ENCODE measurements at places on chromosomes 1 and 21.

GRCh38 chr1:13517193-13517812, 3.5 kb upstream of the LRRC38 start:
- peak; percentile 20 for DNase-seq

GRCh38 chr1:33004613-33005012, 32.1 kb downstream of the AK2 start:
- DNase-seq = no peak

GRCh38 chr1:215631489-215631888, 64.4 kb downstream of the KCTD3 start:
- DNase-seq = no peak

GRCh38 chr1:8797216-8797615, 20.2 kb downstream of the RERE start:
- DNase-seq = no peak

DNA sequence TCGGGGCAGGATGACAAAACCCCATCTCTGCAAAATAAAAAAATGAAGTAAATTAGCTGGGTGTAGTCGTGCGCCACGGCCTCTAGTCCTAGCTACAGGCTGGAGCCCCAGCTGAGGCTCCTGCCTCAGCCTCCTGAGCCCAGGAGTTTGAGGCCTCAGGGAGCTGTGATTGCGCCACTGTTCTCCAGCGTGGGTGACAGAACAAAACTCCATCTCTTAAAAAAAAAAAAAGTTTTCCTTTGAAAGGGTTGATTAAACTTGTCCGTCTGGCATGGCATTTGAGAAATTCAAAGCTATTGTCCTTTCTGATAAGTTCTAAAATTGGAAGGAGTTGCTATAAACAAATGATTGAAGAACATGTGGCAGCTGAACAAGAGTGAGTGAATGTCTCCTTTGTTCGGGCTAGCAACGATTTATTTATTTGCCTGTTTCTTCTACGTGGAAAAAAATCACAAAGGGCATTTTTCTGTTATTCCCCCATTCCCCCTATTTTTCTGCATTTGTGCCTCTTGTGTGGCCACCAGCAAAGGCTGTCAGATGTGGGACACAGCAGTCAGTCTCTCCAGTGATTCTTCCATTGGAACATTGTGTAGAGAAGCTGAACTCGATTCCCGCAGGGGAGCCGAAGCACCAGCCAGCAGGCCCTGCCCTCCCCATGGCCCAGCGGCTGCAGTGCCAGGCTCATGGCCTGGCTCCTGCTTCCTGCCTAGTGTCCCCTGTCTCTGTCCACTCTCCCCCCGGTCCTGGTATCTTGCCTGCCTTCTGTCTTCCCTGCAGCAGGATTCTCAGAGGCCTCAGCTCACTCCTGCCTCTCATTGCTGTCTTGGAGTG, 21.5 kb upstream of the PWP2 start:
- DNase-seq = peak; percentile 94

DNA sequence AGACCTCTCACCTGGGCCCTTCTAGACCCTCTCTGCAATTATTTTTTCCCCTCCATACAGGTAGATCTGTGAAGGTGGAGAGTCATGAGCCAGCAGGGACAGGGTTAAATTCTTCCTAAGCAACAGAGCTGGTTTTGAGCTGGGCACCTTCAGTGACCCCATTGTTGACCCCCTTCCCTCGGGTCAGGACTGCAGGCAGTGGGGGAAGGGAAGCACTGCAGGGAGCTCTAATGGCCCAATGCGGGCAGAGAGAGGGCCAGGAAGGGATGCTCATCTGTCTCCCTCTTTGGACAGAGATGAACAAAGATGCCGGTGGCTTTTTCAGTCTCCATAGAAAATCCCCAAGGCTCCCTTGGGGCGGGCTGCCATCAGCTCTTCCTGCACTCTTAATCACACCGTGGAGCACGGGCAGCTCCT, 21.4 kb downstream of the SOX13 start:
- DNase-seq = no peak

GRCh38 chr21:42918291-42918690, 7.1 kb downstream of the ERVH48-1 start:
- DNase-seq = no peak

DNA sequence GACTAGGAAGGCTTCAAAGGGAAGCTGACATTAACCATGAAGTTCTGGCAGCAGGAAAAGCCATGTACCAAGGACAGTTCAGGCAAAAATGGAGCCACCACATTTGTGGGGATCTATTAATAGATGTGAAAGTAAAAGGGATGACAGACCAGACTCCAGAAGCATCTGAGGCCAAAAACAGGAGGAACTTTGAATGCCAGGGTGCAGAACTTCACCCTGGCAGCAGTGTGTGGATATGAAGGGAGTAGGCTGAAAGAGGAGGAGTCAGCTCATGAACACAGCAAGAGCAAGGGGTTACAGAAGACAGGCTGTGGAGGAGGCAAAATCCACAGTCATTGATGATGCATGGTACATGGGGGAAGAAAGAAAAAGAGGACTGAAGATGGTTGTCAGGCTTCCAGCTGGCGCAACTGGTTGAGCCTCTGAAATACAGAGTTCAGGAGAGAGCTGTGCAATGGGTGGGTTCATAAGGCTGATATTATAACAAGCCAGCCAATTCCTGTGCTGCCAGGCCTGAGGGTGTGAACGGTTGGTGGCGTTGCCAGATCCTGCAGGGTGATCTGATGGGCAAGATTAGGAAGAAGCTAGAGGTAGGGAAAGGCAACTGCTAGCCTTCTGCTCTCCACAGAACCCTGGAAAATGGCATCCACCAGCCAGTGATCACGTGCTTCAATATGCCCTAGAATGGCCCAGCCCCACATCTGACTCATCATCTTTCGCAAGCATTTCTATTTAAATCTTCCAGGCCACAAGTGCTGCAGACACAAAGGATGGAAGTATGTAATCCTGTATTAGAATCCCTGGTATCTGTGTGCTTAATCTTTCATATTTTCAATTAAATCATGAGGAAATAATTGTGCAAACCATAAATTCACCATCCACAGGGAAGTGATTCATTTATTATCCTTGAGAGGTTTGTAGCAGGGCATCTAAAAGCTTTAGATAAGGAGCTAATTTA, 81.9 kb downstream of the SLC25A24 start:
- DNase-seq = peak; percentile 61

- DNase-seq = no peak
Measured at GRCh38 chr1:53943090-53943489, 2.4 kb downstream of the IFT25 start.

- peak; percentile 2 for DNase-seq
Measured at GRCh38 chr1:191206513-191207207, 729.0 kb upstream of the BRINP3 start.

DNA sequence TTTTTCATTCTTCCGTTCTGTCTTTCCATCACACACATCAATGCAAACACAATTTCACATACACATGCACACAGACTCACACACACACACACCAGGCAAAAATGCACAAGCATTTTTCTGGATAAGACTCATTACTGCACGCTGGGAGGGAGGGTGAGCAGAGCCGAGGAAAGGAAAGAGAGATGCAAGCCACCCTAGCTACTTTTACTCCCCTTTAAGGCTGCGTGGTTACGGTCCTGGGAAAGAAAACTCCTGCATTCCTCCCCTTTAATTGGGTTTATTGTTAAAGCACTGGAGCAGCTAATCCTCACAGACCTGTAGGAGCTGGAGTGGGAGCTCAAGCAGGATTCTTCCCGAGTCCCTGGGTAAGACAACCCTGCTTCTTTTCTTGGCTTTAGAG, at the start of gene CAMK1G:
Gene CAMK1G, plus strand, starts transcription at position 307 of the 400 bp plus-strand sequence. CDS start 11,270 bp downstream, outside the sequence.
- DNase-seq = no peak

GRCh38 chr1:36446746-36447145, 3.5 kb downstream of the OSCP1 start:
- DNase-seq = no peak

GRCh38 chr1:203428981-203429599, 46.5 kb upstream of the PRELP start:
- no peak for DNase-seq

GRCh38 chr1:108617724-108618056, 43.2 kb downstream of the HENMT1 start:
- no peak for DNase-seq

DNA sequence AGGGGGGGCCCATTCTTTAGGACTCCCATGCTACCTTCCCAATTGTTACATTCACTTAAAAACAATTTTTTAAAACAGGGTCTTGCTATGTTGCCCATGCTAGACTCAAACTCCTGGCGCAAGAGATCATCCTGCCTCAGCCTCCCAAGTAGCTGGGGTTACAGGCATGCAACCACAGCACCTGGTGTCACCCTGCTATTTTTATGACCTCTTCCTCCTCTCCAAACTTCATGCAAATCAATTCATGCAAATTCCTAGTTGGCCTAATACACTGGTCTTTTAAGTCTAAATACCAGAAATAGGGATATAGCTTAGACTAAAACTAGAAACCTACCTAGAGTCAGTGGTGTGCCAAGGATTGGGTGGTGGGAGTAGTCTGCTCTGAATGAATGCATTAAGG, 30.1 kb downstream of the CDKN2C start:
- DNase-seq = no peak

- no peak for DNase-seq
Measured at GRCh38 chr1:106061586-106062495, 994.6 kb upstream of the PRMT6 start.

- DNase-seq = no peak
Measured at GRCh38 chr1:6987940-6988339, 202.7 kb downstream of the CAMTA1 start.

DNA sequence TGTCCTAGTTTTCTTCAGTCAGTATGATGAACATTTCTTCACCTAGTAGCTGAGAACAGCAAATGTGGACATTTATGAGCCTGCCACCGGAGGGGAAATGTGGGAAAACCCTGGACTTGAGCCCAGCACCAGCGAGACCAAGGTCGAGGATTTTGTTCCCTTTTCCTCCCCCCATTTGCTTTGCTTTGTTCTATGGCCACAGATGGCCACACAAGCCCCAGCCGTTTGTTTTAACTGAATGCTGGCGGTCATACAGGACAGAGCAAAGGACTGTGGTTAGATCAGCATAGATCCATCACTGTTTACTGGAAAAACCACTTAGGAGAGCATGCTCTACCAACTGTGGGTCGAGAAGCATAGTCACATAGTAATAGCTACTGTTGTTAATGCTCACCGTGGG, 20.9 kb downstream of the SH2D2A start:
- no peak for DNase-seq

GRCh38 chr1:18400347-18401102, 80.2 kb upstream of the KLHDC7A start:
- no peak for DNase-seq

- DNase-seq = no peak
Measured at GRCh38 chr1:47684964-47685762, 247.3 kb downstream of the FOXD2 start.

DNA sequence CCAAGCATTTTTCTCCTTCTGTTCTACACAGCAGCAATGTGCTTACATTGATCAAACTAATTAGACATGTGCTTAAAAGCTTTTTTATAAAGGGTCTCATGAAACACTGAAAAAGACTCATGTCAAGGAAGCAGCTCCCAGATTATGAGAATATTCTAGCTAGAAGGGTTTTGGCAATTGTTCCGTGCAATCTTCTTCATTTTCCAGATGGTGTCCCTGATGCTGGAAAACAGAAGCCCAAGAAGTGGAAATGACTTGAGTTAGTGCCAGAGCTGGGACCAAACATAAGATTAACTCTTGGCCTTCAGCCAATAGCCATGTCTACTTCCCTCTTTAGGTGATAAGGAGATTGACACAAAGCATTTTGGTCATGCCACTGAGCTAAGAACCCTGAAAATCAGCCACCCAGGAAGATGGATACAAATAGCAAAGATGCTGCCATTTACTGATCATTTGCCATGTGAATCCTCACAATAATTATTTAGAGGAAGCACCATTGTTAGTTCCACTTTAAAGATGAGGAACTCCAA, 110.8 kb downstream of the MATN1 start:
- no peak for DNase-seq

- DNase-seq = no peak
Measured at GRCh38 chr1:157624471-157624870, 26.6 kb upstream of the FCRL4 start.

DNA sequence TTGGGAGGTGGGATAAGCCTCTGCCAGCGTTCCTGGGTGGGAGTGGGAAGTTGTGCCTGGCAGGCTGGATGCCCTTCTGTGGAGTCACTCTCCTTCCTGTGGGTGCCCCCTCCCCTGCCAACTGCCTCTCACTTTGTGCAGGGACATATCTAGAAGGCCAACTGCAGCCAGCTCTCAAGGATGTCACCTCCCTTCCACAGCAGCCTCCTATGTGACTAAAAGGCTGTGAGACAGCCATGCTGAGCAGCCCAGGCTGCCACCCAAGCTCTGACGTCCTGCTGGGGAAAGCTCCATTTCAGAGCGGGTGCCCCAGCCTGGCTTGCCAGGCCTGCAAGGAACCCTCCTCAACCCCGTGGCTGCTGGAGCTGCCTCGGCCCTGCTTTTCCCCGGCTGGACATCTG, 19.6 kb upstream of the SLC26A9 start:
- DNase-seq = no peak

DNA sequence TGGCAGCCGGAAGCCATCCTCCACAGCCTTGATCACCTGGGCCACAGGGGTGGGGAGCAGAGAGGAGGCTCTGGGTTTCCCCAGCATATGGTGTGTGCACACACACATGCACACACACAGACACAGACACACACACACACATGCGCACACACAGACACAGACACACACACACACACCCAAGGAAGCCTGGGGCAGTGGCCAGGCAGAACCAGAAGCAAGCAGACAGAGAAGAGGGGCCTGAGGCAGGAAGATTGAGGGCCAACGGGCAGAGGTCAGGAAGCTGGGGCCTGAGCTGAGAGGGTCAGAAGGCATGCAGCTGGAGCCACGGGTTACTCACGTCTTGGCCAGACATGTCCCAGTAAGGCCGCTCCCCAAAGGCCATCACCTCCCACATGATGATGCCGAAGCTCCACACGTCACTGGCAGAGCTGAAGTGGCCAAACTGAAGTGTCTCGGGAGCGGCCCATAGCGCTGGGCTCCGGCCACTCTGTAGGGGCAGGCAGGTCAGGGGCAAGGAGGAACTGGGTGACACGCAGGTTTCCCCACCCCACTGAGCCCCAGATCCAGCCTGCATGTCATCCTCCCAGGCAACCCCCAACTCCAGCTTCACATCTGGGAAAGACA, 27.4 kb downstream of the CDCA8 start:
- no peak for DNase-seq

GRCh38 chr1:11158291-11158690, 30.9 kb upstream of the ANGPTL7 start:
- DNase-seq = no peak

- peak; percentile 64 for DNase-seq
Measured at GRCh38 chr1:151251656-151252470, 2.7 kb upstream of the PSMD4 start.

DNA sequence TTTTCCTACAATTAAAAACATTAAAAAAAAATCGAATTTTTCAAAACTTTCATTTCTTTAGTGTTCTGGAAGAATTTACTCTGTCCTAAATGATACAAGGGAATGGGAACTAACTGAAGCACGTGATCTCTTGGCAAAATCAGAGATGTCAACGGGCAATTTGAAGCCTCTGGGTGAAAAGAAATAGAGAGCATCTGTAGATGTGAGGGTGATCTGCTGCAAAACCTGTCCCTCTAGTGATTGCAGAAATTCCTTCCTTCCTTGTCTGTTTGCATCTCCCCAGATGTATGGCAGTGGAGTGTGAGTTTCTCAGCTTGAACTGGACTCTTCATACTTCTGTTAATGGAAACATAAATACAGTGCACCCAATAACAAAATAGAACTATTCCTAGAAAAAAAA, 100.5 kb upstream of the S1PR1 start:
- DNase-seq = no peak

- DNase-seq = no peak
Measured at GRCh38 chr1:45864167-45865106, 61.0 kb downstream of the MAST2 start.
